CD4-positive, alpha-beta T cell treated with Interleukin-17A for 4 hours (primary cell): ENCODE measurements at places on chromosomes 7 and 10.

- no peak for DNase-seq
Measured at GRCh38 chr10:1020958-1021357, 4.7 kb downstream of the IDI2 start.

DNA sequence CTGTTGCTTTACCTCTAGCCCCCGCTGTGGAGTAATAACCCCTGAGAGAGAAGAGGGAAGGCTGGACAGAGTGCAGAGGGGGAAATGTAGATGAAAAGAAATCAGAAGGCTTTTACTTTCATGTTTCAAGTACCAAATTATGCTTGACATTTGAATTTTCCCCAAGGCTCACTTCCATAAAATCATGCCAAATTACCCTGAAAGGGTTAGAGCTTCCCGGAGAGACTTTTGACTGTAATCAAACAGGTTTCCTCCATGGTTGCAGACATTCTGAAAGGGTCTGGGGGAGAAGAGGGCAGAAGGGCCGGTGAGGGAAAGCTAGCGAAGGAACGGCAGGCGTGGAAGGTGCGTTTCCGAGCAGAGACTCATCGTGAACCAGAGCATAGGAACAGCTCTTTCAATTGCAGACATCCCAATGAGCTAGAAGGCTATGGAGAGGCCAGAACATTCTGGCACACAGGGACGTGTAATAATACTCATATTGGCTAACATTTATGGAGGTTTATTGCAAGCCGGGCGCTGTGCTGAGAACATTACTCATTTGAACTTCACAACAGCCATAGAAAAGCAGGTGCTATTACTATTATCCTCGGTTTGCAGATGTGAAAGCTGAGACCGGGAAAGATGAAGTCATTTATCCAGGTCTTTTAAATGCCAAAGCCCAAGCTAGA lies 620.8 kb upstream of the AUTS2 start:
- DNase-seq = no peak

DNA sequence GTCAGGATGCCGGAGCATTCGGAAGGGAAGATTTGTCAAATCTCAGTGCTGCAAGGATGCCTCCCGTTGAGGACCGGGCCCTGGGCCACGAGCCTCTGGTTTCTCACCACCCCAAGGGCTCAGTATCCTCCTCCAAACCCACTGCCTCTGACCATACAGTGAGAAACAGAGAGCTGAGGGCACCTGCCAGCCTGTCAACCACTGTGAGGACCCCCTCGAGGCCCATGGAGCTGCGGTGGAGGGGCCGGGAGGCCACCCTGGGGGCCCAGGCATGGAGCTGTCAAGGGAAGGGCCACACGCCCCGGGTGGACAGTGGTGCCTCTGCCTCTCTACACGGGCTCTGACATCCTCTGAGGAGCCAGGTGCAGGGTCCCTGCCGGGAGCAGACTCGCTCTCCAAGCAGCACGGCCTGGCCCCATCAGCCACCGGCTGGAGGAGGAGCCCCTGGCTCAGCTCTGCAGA lies 248.0 kb upstream of the TCERG1L start:
- DNase-seq = no peak

DNA sequence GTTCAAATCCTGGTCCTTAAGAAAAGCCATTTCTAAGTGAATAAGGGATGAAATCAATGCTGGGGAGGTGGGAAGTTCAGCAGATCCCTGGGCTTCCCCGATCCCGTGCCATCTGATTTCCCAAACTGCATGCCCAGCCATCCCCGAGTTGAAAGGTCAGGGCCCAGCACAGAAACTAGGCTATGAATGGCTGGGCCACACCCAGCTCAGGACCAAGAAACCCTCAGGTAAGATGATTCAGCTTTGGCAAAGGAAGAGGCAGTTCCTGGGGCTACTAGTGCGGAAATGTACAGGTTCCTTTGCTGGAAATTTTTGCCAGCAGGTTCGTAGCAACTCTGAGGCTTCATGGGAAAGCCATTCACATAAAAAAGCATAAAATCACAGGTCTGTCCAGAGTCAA lies 182.7 kb downstream of the FAM107B start:
- no peak for DNase-seq

DNA sequence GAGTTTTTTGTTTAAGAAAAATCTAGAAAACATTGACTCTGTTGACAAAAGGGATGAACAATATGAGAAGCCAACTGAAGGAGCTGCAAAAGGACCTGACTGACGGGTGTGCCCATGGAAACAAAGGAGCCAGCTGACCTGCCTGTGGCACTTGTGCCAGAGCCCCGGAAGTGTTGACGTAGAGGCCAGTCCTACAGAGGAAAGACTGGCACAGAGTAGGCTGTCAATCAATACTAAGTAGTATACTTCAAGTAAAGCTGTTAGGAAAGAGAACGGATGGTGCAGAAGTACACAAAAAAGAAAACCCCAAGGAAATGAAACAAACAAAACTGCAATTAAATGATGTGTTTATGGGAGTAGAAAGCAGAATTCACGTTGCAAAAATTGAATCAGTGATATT lies 19.0 kb upstream of the ABI1 start:
- DNase-seq = no peak

DNA sequence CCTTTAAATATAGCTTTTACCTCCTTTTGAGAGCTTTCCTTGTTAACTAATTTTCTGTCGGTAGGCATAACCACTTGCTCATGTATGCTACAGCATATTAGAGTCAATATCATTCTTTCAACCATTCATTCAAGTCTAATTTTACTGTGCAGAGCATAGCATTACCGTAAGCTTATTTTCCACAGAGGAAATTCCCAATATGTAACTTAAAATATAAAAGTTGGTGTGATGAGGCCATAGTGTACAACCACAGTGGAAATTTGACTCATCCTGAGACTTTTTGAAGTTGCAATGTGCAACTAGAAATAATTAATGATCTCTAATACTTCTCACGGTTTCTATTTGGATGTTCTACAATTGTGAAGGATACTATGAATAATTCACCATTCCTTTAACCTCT lies 80.6 kb upstream of the KLF6 start:
- DNase-seq = no peak

GRCh38 chr7:35263396-35263795 lies 9.5 kb upstream of the TBX20 start:
- DNase-seq = no peak

GRCh38 chr10:53990799-53991238 lies 810.2 kb downstream of the PCDH15 start:
- no peak for DNase-seq

DNA sequence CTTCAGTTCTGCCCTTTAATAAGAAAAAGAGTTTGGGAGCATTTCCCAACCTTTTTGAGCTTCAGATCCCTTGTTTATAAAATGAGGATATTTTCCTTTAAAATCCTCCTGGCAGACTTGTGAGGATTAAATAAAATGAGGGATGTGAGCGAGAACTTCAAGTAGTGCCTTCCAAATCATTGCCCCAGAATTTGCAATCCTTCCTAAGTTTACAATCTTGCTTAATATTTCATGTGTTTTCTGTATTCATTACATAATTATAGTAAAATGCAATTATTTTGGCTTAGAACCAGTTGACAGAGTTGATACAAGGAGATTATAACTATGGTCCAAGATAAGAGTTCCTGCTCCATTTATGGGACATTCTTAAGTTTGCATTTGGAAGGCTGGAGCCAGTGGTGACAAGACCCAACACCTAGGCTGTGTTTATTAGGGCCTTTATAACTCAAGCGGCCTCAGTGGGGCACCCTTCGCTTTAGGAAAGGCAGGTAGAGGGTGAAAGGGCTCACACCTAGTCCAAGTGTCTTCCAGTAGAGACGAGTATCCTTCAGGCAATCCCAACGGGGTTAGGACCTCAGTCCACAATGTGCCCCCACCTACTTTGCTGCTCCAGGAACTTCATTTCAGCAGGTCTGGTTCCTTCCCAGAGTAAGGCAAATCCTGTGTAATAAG lies 317.5 kb downstream of the WDR11 start:
- no peak for DNase-seq

- DNase-seq = no peak
Measured at GRCh38 chr7:91866599-91867148, 13.8 kb downstream of the MTERF1 start.

DNA sequence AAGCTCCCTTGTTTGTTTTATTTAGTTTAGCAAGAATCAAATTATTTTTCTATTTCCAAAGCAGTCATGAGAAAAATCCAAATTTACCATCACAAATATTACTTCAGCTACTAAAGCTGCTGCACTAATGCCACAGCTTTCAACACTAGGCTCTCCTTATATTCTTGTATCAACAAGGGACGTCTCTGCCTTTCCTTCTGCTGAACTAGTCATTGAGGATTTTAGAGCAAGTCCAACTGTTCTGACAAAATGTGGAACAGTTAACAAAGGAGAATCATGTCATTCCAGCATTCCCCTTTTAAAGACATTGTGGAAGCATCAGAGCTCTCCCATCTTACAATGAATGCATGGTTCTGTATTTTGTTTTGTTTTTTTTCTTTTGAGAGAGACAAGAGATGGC lies 28.6 kb downstream of the FAM13C start:
- DNase-seq = no peak

DNA sequence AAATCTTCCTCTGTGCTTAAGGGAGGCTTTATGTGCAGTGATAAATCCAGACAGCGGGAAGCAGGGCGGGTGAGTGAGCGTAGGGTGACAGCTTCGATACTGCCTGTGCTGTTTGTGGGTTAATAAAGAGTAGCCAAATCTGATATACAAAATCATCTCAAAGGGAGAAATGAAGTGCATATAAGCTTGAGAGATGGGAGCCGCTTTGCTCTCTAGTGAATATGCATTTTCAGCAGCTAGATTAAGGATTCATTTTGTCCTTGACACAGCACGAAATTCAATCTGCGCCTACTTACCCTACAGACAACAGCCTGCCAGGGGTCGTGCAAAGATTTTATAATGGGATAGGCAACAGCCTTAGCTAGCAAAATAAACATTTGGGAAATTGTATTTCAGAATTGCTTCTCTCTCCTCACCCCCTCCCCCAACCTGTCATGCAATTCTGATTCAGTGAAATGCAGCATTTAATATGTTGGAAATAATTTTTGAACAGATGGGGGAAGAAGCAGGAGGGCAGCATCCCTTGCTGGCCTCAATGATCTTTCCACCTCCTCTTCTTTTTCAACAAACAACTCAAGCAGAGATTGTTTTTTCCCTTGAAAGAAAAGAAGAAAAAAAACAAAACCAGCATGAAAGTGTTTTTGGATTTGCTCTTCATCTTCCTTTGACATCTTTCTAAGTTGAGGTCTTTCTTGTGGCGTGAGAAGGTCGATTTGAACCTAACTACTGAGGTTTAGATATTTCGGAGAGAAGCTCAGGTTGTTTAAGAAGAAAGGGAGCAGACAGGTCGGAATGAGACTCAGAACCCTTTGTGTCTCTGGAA lies 117.9 kb downstream of the AOAH start:
- no peak for DNase-seq

DNA sequence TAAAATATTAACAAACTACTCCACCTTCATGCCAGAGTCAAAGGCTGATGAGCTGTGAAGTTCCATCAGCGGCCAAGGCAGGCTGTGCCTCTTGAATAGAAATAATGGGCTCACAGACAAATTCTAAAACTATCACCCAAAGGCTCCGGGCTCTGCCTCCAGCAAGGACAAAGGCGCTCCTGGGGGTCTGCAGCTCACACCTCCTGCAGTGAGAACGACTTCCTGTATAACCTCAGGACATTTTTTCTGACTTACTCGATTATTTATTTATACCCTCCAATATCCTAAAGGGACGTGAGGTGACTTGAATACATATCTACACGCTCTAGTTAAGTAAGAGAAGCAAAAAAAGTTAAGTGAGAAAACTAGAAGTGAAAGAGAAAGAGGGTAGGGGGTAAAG lies 500.7 kb downstream of the CCSER2 start:
- no peak for DNase-seq

DNA sequence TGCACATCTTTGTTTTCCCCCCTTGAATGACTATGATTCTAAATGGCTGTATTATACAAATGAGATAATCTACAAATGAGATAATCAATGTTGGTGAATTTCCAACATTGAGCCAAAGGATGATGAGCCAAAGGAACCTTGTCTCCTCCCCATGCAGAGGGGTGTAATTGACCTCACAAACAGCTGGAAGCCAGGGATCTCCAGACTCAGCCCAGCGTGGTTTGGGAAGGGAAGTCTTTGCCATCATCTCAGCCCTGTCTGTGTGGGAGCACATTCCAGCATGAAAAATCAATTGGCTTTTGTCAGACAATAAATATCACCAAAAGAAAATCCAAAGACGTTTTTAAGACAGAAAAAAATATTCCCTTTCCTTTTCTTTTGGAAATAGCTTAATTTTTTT lies 271.5 kb upstream of the AOAH start:
- DNase-seq = no peak

GRCh38 chr7:30166155-30166840 lies 31.5 kb downstream of the MTURN start:
- no peak for DNase-seq

DNA sequence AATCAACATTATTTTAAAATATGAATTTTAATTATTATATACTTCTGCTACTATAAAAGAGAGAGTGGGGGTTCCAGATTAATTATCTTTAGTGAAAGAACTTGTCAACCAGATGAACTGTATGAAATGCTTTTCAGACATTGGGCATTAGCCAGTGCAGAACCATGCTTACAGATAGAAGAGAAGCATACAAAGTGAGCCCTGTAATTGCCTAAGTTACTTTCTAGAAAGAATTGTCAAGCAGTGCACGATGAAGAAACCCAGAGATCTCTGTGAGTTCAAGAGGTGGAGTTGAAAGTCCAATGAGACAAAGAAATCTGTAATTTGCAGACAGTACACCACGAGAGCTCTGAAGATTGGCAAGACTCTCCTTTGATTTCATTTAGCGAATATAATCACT lies 166.7 kb downstream of the CDC14C start:
- DNase-seq = no peak

GRCh38 chr10:86596266-86596665 lies 58.1 kb upstream of the OPN4 start:
- DNase-seq = no peak

- no peak for DNase-seq
Measured at GRCh38 chr7:122412441-122412840, 107.9 kb upstream of the FEZF1 start.

DNA sequence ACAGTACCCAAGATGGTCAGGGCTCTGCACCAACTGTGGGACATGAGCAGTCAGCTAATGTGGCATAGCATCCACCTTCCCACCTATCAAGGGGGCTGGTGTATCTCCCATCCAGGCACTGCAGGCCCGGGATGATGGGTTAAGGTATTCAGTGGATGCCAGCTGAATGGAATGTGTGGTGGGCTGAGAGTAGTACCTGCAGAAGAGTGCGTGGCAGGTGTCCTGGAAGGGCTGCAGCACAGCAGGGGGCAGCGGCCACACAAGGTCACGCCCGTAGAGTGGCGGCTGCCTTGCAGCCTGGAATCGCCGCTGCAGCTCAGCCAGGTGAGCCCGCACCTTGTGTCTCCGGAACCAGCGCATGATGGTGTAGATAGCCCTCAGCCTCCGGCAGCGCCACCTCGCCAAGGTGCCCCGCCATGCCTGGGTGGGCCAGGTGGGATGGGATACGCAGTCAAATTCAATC lies 13.3 kb downstream of the MYO1G start:
- DNase-seq = no peak

GRCh38 chr7:47792521-47793121 lies 155.6 kb downstream of the PKD1L1 start:
- no peak for DNase-seq

GRCh38 chr7:70421319-70421718 lies 710.6 kb upstream of the GALNT17 start:
- DNase-seq = no peak

GRCh38 chr10:98446661-98447221 lies at the start of gene HPS1:
Gene HPS1 (minus strand): TSS chr10:98446935. CDS start chr10:98443240, 3,695 bp downstream.
- DNase-seq = peak; percentile 87
